NCI-H1092 treated with DMSO at 0.1 percent for 48 hours (cell line): ENCODE measurements at places on chromosomes 11 and 22.

- DNase-seq: no peak
These were observed 48.9 kb downstream of the RTL6 start for GRCh38 chr22:44449061-44449682.

DNA sequence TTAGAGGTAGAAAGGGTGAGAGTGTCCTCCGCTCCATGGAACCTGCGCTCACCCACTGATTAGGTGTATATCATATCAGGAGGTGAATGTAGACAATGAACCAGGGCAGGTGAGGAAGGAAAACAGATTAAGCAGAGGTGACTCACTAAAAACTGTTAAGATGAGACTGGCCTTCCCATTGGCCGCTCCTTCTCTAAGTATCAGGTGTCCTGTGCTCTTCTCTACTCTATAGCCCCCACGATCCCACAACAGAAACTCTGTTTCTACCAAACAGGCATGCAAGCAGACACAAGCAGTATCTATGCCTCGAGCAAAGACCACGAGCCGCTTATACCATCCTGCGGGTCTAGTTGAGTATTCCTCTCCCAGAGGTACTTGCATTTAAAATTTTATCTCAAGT is 103.1 kb downstream of the SNX19 start:
- no peak for DNase-seq

DNA sequence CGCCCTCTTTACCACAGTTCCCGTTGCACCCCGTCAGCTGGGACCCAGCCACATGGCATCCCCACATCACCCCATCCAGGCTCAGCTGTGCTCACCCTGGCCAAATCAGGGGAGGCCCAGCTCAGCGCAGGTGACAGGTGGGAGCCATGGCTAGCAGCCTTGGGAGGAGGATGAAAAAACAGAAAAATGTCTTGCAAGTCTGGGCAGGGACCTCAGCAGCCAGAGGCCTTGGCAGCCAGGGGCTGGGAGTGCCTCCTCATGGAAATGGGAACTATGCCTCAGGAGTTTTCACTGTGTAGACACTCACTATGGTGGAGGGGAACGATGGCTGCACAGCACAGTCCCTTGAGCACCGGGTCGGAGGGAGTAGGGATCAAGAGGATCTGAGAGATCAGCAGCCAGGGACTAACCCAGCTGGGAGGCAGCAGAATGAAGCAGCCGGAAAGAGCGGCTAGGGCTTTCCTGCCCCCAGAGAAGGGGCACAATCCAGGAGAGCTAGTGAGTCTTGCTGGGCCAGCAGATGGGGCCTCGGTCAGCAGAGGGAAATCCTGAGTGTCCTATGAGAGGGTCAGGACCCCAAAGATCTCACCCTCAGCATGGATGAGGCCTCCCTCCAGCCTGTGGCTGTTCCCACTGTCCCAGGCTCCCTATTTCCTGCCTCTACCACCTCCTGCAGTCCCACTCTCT is 6.2 kb upstream of the FTH1 start:
- no peak for DNase-seq

GRCh38 chr11:107263844-107264563 is 193.6 kb downstream of the CWF19L2 start:
- no peak for DNase-seq

DNA sequence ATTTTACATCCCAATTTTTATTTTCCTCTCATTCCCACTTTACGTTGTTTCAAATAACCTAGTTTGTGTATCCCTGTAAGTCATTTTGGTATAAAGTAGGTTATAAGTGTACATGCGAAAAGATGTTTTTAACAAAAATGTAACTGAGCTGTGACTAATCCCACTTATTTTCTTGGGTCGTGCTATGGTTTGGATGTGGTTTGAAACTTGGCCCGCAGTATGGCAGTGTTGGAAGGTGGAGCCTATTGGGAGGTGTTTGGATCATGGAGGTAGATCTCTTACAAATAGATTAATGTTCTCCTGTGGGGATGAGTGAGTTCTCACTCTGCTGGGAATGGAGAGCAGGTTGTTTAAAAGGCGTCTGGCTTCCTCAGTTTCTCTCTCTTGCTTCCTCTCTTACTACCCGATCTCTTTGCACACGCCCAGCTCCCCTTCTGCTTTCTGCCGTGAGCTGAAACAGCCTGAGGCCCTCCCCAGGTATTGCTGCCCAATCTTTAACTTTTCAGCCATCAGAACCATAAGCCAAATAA is 7.2 kb downstream of the RPL27A start:
- DNase-seq: no peak

DNA sequence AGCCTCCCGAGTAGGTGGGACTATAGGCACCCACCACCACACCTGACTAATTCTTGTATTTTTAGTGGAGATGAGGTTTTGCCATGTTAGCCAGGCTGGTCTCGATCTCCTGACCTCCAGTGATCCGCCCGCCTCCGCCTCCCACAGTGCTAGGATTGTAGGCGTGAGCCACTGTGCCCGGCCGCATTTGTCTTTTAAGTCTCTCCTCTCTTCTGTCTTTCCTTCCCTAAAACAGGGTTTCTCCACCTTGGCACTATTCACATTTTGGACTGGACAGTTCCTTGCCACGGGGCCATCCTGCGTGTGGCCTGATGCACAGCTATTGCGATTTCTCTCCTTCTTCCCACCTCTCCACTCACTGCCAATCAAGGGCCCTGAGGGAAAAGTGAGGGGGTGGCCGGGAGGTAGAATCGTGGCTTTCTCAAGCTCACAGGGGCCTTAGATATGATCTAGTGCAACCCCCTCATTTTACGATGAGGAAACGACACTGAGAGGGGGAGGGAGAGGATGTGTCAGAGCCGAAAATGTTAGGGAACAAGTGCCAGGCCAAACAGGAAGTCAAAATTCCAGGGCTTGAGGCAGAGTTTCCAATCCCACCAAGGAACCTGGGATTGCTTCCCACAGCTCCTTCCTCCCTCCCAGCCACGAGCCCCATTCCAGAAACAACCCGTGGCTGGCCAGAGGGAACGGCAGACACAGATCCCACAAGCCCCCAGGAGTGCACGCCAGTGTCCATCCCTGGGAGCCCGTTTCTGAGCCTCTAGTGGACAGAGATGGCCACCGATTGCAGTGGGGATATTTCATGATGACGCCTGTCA is 21.2 kb downstream of the SCGB1A1 start:
- DNase-seq: no peak

DNA sequence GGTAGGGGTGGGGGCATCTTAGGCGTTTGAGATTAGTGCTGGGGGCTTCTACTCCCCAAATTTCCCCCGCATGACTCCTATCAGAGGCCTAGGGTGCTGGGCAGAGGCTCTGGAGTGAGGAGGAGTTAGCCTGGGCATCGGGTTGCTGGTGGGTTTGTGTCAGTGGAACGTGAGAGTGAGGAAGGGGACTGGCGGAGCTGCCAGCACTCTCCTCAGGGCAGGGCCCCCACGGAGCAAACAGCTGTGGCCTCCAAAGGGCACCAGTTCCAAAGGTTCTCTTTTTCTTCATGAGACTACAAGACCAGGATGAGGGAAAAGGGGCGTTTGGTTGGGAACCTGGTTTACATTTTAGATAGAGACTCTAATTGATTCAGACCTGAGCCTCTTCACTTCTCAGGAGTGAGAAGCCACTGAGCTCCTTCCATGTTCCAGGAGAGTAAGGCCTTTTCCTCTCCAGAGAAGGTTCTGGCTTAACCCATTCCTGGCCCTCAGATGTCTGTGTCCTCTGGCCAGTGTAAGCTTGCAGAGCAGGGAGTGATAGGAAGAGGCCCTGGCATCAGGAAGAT is 35.6 kb upstream of the CDON start:
- DNase-seq: no peak

- DNase-seq: peak; percentile 42
These were observed 1.0 kb downstream of the SUN2 start for GRCh38 chr22:38754751-38755154.

GRCh38 chr11:43922744-43923405 is 19.6 kb upstream of the C11orf96 start:
- no peak for DNase-seq

- DNase-seq: no peak
These were observed 53.7 kb upstream of the NECTIN1 start for GRCh38 chr11:119782739-119783072.

DNA sequence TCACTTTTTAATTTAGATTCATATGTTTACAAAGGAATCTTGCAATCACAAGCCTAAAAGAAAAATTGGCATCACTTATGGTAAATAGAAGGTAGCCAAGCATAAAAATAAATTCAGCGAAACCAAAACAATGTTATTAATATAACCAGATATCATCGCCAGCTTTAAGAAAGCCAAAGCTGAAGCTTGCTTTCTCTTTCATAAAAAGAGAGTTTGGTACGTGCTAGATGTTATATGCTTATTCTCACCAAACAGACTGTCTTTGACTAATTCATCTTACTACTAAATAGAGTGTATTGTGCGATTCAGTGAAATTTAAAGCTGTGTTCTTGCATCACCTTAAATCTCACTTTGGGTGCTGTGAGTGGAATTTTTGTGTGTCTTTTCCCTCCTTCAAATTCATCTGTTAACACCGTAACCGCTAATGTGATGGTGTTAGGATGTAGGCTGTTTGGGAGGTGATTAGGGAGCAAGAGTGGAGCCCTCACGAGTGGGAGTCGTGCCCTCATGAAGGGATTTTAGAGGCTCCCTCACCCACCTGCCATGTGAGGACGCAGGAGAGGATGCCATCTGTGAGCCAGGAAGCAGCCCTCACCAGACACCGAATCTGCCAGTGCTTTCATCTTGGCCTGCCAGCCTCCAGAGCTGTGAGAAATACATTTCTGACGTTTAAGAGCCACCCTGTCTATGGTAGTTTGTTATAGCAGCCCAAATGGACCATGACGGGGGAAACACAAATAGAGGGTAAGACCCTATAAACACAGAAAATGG is 134.1 kb upstream of the TMEM45B start:
- DNase-seq: no peak

- DNase-seq: peak; percentile 28
These were observed 16.0 kb downstream of the CDC45 start for GRCh38 chr22:19495562-19496323.
